ENCODE measurements at places on chromosomes 12 and 14.

GRCh38 chr12:108635201-108635996 is 1.7 kb upstream of the SELPLG start:
- DNase-seq: no peak

DNA sequence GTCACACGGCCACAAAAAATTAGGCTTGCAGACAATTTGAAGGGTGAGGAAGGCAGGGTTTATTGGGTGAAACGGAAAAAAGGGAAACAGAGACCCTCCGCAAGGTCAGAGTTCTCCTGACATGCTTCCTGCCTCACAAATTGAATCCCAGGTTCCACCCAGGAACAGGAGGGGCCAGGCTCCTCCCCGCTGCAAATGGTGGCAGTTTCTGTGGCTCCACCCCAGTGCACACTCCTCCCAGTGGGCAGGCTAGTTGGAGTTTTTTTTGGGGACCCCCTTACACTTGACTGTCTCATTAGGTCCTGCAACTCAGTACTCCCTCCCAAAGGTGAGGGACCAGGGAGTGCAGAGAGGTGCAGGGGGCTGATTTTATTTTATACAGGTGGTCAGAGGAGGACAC is 39.4 kb upstream of the PPP1CC start:
- DNase-seq: no peak

DNA sequence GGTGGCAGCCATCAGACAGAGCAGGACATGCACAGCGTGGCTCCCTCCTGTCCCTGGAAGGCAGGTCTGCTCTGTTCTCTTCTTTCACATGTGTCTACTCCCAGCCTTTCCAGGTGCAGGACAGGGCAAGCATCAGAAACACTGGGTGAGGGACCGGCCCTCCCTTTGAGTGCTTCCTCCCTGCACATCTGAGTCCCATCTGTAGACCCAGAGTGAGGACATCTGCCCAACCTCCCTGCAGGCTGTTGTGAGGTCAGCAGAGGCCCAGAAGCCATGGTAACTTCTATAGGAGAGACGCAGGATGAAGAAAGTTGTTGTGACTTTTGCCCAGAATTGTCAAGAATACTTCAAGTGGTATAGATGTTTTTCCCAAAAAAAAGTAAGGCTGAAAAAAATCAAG is 282.7 kb downstream of the CACNA1C start:
- no peak for DNase-seq

DNA sequence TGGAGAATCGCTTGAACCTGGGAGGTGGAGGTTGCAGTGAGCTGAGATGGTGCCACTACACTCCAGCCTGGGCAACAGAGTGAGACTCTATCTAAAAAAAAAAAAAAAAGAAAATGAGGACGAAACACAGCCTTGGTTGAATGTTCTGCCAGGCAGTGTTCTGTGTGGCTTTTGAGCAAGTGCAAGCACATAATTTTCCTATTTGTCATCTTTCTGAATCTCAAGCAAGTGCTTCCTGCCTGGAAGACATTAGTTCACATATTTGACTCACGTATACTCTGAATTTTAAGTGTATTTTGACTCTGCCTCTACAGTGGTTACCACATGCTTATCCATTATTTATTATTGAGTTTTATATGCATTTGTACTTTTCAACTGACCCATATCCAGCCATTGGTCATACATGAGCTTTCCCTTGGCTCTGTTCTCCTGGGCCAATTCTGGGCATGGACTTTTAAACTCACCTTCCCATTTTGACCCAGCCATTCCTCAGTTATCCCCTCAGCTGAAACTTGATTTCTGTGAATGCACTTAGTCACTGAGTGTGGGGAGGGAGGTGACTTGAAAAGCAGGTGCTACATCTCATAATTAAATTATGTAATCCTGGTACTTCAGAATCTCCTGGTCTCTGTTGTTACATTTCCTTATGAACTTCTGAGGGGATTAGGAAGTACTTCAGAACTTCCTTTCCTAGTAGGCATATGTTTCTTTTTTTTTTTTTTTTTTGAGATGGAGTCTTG is 8.1 kb downstream of the OR10G2 start:
- no peak for DNase-seq

DNA sequence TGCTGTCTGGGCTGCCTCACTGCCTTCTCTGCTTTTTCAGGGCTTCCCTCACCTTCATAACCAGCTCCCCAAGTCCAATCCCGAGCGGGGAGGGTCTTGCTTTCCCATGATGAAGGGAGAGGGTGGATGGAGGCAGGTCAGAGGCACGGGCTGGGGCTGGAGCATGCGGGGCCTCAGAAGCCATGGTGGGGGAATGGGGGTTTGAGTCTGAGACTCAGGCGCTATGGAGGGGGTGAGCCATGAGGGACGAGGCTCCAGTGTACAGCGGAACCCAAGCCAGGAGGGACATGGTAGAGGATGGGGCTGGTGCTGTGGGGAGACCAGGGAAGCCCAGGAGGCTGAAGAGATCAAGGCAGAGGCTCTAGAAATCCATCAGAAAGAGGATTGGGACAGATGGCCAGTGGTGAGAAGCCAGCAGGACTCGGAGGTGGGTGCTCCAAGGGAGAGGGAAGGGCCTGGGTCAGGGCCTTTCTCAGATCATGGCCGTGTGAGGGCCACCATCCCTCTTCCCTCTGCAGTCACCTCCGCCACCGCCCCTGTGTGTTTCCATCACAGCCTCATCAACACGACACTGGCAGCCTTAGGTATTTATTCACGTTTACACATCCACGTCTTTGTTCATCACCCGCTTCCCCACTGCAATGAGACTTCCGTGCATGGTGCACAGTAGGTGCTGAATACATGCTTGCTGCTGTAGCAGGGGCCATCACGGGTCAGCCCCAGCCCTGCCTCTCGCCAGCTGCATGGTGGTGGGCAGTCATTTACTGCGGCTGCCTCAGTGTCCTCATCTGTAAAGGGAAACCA is 144.7 kb downstream of the ADGRD1 start:
- no peak for DNase-seq

DNA sequence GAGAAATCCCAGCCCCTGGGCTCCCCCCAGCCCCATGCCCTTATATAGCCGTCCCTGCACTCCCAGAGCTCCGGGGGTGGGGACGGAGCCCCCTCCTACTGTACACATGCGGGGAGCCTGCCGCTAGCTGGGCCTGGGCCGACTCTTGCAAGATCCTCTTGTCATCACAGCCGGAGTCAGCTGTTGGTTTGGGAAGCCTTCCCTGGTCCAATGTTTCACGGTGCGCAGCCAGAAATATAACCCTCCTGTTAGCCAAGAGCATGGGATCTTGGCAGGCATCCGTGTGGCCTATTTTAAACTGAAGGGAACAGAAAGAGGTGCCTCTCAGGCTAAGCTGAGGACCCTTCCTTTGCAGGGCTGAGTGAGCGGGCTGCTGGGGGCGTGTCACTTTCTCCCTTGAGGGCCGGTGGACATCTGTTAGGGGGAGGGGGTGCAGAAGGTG is 175.3 kb downstream of the TSPAN9 start:
- peak; percentile 55 for DNase-seq

DNA sequence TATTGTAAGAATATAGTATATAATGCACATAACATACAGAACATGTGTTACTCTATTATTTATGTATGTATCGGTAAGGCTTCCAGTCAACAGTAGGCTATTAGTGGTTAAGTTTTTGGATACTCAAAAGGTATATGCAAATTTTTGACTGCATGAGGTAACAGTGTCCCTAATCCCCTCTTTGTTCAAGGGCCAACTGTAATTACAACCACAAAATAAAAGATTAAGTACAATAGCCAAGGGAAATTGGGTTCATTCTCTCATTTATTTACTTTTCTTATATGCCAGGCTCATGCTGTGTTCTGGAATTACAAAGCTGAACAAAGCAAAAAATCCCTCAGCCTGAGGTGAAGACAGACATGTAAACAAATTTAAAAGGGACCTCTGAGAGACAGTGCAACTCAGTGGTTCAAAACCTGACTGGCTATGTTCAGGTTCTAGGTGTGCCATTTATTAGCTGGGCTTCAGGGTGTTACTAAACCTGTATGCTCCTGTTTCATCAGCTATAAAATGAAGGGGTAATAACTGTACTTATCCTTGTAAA is 43.4 kb upstream of the TSPAN8 start:
- DNase-seq: no peak

DNA sequence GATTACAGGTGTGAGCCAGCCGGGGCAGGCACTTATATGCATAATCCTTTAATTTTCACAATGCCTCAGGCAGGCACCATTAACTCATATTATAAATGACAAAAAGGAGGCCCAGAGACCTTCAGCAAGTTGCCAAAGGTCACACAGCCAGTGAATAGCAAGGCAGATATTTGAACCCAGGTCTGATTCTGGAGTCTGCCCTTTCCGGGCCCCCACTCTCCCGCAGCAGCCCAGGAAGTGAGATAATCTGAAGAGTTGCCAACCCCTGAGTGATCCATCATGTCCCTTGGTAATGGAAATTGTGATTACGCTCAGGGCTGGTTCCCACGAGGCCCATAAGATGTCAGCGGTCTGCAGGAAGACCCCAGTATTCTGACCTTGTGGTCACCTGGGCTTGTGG is 95.3 kb upstream of the MED13L start:
- DNase-seq: no peak

DNA sequence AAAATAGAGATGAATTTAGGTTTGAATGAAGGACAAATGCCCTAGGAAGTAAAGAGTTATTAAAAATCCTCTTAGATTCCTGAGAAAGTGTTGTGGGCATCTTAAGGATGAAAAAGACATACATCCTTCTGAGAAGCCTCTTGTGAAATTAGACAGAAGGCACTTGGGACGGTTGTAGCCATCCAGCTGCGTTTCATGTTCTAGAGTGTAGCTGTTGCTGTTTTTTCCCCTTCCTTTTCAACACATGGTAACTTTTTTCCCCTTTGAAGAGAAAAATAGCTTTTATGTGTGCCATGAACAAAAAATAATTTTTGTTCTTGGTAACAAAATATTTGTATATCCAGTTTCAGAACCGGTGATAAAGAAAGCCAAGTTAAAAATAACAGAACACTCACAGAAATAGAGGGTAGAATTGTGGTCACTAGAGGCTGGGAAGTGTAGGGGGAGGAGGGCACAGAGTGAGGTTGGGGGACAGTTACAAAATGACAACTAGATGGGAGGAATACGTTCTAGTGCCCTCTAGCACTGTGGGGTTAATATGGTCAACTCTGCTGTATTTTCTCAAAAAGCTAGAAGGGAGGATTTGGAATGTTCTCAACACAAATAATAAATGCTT is 58.4 kb downstream of the PTHLH start:
- no peak for DNase-seq

DNA sequence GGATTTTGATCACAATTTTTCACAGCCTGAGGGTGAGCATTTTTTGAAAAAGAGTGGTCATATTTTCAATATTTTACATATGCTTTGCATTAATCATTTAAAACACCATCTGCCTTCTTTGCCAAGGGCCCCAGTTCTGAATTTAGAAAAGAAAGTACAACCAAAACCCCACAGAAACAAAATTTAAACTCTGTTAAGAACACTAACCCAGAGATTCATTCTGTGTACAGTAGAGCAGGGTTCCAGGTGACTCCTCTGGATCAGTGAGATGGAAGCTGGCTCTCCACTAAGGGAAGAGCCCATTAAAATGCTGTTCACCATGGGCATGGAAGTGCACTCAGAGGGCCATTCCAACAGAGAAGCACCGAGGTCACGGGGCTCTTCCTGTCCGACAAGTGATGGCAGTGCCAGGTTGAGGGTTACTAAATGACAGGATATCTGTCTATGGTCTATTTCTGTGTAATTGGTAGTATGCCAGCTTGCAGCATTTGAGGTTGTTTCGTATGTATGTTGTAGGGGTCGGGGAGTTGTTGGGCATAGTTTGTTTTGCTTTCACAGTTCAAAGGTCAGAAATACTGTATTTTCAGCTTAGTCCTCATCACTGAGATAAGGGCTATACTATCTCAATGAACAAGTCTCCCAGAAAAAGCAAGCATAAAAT is 95.9 kb downstream of the SLC35F4 start:
- DNase-seq: no peak

- DNase-seq: peak; percentile 90
These were observed 14.2 kb downstream of the SLC11A2 start for GRCh38 chr12:51011955-51012354.

GRCh38 chr12:121802485-121802842 is 1.3 kb upstream of the SETD1B start:
- DNase-seq: no peak
